ENCODE measurements at places on chromosomes 7 and 10.

DNA sequence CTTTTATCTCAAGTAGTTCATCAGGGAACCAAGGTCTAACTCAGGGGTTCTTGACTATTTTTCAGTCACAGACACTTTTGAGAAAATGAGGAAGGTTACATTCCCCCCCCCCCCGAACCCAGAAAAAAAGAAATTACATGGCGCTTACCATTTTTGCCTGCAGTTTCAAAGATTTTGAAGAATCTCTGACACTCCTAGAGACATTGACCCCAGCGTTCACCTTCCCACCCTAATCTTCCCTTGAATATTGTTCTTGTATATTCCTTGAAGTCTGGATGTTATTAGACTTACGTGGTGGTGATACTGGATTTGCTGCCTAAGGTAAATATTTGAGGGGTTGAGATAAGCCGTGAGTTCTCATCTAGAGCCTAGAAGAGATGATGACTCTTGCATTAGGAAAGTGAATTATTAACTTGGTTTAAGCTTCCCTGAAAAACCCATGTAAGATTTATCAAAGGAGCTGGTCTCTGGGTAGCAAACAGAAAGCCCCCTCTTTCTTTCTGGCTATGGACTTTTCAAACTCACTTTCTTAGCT is 245.7 kb upstream of the FOXK1 start:
- no peak for DNase-seq

DNA sequence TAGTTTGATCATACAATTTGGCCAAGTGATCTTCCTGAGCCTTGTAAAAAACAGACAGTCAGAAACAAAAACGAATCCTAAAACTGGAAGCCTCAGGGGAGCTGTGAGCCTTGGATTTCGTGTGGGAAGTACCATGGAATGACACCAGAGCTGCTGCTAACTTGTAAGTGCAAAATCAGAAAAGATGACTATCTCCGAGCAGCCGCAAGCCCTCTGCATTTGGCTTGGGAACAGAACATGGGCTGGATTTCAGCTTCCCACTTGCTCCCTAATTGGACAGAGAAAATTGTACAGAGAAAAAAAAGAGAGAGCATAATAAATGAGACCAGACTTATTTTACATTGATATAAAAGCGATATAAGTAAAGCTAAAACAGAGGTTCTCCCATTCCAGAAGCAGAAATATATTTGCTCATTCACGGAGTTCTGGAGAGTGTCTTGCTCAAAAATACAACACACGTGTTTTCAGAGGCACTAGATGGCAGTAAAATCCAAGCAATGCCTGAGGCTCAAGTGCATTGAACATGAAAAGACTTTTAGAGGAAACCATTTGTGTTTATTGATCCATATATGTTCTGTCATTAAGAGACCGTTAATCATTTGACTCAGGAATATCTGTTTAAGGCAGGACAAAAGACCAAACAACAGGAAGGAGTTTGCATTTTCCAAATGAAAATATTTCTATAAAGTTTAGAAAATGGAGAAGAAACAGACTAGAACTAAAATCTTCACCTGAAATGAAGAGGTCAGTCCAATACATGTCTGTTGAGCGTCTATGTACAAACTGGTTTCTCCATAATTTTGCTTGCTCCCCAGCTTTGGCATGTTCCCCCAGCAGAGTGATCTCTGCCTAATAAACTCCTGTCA is 78.3 kb upstream of the SLC26A5 start:
- DNase-seq: peak; percentile 24

- DNase-seq: peak; percentile 79
These were observed 108.7 kb downstream of the DIP2C start for GRCh38 chr10:580778-581177.

DNA sequence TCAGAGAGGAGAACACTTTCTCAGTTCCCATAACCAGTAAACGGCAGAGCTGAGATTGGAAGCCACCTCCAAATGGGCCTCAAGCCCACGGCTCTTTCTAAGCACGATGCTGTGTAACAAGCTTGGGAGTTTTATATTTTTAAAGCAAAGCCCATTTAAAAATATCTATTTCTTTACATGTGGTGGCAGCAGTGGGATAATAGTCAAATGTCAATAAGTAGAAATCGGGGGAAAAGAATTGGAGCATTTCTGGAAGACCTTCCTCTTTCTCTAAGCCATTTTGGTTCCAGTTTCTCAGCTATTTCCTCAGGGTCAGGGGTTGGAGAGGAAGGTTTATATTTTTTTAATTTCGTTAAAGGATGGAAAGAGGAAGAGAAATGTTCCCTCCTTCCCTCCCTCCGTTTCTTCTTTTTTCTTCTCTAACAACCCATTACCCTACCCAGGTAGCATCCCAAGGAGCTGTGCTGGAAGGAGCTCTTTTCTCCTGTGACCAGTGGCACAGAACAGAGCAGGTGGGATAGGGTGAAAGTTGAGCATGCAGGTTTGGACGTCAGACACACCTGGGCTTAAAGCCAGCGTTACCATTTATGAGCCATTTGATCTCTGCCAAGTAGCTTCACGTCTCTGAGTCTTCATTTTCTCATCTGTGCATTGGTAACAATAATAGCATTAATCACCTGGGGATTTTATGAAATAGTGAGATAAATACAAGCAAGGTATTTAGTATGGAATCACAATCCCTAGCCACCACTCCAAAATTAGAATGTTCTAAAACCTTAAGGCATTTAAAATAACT is 515.7 kb downstream of the RPS24 start:
- no peak for DNase-seq

- no peak for DNase-seq
These were observed 46.1 kb upstream of the GRB10 start for GRCh38 chr7:50828801-50829200.

GRCh38 chr10:76197293-76197692 is 765.9 kb downstream of the LRMDA start:
- no peak for DNase-seq

GRCh38 chr7:3043544-3044371 is at the start of gene CARD11:
CARD11 (minus strand) TSS chr7:3043867; CDS start chr7:2958506, 85,361 bp downstream.
- no peak for DNase-seq

DNA sequence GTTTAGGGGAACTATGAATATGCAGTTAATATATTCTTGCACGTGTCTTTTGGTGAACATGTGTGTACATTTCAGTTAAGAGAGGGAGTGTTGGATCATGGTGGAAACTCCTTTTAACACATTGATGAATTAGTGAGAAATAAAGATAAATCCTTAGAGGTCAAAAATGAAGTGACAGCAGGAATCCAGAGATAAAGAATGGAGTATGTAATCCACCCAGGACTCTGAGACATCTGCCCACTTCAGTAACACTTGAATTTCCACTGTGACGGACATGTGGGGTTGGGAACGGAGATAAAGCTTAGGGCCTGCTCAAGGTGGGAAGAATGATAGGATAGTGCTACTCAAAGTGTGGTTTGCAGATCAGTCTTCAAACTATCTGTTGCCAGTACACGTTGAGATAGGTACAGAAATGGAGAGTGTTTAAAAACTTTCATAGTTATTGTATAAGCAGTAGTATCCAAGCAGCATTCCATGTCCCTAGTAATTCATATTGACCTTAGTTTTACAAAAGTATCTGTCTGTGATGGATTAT is 6.6 kb upstream of the RELN start:
- no peak for DNase-seq

- no peak for DNase-seq
These were observed 223.9 kb downstream of the C7orf25 start for GRCh38 chr7:42688056-42688371.
